Activated naive CD4-positive, alpha-beta T cell treated with anti-CD3 and anti-CD28 coated beads, Interleukin-2, amount 10 ng/mL, durations not matched to agents 5 hours and 36 hours (primary cell): ENCODE measurements at places on chromosomes 12 and 14. TPM values are rescaled to one million over a fixed set of nuclear protein-coding genes. Genes with fewer than 3 reads are reported as not detected.

Gene SERPINA1
- total RNA-seq = 0.14 TPM

Gene C12orf54
- not detected for total RNA-seq

Gene ALDH1L2
- 0.13 TPM for total RNA-seq

Gene FAM186B
- total RNA-seq = 0.13 TPM

Gene GPR162
- total RNA-seq = 0.23 TPM

Gene ZNF140
- total RNA-seq = 16.3 TPM

Gene GMFB
- total RNA-seq = 30.8 TPM

Gene CMKLR1
- not detected for total RNA-seq

Gene ART4
- total RNA-seq = not detected

Gene MYH6
- total RNA-seq = not detected

Gene ZC2HC1C
- total RNA-seq = 1.2 TPM
